Cortex of kidney (tissue), 1 donor: ENCODE measurements at places on chromosomes 13 and 19.

DNA sequence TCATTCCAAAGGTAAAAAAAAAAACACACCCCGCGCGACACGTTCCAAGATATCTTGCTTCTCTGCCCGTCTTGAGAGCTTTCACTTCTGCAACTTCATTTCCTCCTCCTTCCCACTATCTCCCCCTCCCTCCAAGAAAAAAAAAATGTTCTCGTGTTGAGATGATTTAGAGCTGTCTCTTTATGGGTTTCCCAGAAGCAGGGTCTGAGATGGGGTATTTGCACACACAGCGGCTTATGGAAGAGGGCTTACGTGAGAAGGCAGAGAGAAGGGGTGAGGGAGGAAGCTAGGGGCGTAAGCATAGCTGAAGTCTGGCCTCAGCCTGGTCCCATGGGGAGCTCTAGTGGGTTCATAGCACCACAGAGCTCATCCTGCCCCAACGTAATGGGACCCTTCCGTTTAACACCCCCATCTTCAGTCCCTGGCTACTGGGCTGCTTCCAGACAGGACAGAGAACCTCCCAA is 31.3 kb upstream of the USE1 start:
- no peak for DNase-seq

DNA sequence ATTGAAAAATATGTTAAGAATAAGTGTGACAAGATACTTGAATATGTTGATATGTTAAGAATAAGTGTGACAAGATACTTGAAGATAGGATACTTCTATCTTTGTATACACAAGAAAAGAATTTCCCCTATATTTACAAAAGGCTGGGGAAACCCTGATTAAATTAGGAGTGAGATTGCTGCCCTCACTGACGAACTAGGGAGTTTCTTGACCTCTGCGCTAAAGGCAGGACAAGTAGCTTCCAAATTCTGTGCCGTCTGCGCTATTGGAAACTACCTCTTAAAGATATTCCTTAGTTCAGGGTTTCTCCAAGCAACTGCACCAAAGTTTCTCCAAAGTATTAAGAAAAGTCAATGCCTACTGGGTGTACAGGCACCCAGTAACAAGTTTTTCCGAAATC is 730 bp downstream of the ZNF260 start:
- no peak for DNase-seq

DNA sequence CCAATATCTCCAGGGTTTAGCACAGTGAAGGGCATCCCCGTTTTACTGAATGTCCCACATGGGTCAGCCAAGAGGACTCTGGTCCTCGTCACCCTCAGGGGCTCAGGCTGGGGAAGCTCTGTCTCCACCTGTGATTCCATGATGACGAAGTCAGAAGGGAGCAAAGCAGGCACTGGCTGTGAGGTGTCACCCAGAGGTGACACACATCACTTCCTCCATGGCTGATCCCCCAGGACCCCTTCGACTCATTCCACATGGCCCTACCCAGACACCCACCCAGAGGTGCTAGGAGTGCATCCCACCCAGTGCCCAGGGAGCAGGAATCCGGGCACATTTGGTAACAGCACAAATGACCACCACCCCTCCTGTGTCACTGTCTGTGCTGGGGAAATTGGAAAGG is 145.2 kb upstream of the VSTM2B start:
- no peak for DNase-seq

DNA sequence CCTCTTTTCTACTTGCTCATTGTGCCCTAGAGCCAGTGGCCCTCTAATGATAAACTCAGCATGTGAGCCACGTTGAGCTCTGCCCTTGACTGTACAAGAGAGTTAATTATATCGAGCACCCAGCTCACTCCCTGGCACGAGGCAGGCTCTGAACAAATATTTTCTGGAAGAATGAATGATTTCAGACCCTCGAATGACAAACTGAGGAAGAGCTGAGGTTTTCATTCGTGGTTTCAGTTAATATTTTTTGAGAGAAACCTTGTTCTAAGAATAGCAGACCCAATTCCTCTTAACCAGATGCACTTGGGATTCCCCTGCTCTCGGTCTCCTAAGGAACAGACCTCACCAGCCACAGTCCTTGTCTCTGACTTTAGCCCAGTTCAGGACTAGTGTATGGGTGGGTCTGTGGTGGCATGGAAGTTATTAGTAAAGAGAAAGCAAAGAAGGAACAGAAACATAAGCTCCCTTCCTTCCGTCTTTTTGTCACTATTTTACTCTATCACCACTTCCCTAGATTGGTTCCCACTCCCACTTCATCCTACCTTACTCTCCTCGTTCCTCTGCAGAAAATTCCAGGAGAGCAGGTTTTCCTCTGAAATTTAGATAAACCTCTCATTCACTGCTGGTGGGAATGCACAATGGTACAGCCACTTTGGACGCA is 22.1 kb upstream of the WDFY2 start:
- no peak for DNase-seq

DNA sequence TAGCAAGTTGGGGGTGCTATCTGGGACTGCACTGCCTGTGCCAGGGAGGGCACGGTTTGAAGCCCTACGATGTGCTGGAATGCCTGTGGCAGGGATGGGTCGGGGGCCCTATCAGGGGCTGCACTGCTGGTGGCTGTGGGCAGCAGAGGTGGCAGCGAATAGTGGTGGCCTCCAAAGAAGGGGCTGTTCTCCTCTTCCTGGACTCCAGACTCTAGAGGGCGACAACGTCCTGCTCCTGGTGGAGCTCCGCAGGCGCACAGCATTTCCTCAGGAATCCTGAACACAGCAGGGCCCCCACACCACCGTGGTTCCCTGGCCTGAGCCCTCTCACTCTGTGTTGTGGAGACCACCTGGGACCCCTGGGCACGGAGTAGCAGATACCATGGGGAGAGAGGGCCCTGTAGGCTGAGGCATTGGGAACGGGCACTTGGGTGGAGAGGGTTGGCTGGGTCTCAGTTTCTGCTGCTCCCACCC is 145.6 kb downstream of the TNFRSF19 start:
- DNase-seq: no peak

DNA sequence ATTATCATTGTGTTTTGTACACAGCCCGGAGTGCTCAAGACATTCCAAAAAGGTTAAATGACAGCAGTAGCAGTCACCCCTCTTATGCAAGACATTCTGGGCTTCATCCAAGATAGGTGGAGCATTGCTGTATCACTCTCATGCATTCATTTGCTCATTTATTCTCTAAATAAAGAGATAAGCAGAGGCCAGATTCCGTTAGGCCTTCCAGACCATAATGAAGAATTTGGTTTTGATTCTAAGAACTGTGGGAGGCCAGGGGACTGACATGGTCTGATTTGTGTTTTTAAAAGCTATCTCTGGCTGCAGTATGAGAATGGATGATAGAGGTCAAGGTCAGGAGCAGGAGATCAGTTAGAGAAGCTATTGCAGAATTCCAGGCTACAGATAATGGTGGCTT is 145.8 kb downstream of the KCNRG start:
- DNase-seq: no peak

DNA sequence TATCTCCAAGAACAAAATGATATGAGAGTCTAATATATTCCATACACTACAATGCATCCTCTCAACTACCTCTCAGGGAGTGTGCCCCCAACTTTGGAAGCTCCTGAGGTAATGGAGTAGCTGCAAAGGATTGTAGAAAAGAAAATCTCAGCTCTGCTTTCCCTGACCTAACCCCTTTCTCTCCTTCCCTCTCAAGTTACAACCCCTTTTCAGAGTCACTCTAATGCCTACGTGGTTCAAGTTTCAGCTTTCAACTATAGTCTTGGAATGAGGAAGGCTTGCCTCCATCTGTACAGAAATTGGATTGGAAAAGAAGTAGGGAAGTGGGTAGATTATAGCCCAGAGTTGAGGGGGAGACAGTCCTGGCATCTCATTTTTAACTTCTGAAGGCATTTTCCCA is 256.0 kb downstream of the PCDH9 start:
- DNase-seq: no peak

DNA sequence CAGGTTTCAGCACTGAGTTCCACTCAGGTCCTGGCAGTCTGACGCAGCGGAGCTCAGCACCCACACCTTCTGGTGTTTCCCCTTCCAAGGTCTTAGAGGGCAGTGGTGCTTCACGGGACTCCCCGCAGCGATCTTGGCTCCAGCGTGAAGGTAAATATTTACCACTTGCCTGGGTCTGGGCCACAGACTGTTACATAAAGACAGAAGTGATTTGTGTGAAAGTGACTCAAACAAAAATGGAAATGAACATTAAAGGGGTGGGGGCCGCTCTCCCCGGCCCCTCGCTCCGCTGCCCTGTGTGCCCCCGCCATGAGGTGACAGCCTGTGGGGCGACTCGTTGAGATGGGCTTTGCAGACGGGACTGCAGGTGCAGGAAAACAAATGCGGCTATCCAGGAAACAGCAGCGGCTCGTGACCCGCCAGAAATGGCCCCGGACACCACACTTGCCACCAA is 55.0 kb downstream of the GGACT start:
- DNase-seq: no peak

DNA sequence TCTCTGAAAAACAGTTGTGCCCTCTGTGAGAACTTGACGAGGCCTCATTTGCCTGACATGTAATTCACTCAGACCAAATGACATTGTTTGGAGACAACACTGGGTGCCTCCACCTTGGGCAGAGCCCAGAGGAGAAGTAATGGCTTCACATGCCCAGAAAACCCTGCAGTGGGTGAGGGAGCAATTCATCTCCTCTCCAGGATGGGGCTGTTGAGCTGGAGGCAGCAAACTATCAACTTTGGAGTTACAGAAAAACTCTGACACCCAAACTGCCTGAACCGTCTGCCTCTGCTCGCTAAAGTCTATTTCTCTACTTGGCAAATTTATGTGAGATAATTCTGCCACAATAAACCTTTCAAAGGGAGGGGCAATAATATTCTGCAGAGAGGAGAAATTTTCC is 146.9 kb downstream of the DCLK1 start:
- no peak for DNase-seq

DNA sequence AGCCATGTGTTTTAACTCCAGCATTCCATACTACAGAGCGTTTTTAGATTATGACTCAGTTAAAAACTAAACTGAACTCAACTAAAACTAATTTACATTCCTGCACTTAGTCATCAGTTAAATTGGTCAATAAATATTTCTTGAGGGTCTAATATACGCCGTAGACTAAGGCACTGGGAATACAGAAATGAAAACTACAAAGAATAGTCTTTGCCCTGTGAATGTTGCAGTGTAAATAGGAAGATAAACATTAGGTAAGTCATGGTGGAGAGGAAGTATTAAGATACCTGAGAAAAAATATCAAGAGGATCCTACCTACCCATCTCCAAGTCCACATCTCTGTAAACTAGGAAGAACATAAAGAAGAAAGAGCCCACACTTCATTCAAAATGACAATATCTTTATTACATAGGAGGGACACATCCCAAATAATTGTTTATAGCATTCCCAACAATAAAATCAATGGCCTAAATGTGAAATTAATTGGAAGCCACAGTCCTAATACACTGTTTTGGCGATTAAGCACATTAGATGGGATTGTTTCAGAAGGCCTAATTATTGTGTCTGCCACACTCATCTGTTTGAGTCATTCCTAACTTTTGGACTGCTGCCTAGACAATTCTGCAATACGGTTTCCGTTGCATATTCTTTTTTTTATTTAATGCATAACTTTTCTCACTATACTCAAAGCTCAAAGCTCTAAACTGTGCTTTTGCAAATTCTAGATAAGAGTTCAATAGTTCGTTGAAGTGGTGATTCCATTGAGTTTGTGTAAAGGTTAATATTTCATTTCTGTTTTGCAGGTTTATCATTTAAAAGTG is 52.9 kb downstream of the MBNL2 start:
- DNase-seq: no peak

- DNase-seq: no peak
Measured at GRCh38 chr19:14102102-14102696, 11.6 kb upstream of the SAMD1 start.

GRCh38 chr19:55189403-55189835 is 9.3 kb upstream of the SYT5 start:
- DNase-seq: no peak

DNA sequence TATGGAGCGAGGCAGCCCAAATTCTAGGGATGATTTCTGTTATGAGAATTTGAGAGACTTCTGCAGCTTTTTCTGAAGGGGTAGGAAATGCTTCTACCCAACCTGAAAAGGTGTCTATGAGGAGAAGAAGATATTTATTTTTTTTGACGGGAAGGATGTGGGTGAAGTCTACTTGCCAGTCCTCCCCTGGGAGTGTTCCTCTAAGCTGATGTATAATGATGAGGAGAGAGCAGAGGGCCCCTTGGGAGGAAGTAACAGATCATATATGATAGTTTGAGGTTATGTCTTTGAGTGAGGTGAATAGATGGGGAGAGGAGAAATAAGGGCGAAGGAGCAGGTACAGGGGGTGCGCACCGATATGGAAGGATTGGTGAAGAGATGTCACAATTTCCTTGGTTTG is 910.6 kb upstream of the SLITRK5 start:
- DNase-seq: no peak

GRCh38 chr13:98433654-98434053 is 143.3 kb downstream of the STK24 start:
- no peak for DNase-seq

GRCh38 chr13:93004919-93005318 is 221.7 kb upstream of the GPC6 start:
- DNase-seq: no peak

GRCh38 chr19:741506-742131 is 9.3 kb upstream of the MISP start:
- DNase-seq: no peak

DNA sequence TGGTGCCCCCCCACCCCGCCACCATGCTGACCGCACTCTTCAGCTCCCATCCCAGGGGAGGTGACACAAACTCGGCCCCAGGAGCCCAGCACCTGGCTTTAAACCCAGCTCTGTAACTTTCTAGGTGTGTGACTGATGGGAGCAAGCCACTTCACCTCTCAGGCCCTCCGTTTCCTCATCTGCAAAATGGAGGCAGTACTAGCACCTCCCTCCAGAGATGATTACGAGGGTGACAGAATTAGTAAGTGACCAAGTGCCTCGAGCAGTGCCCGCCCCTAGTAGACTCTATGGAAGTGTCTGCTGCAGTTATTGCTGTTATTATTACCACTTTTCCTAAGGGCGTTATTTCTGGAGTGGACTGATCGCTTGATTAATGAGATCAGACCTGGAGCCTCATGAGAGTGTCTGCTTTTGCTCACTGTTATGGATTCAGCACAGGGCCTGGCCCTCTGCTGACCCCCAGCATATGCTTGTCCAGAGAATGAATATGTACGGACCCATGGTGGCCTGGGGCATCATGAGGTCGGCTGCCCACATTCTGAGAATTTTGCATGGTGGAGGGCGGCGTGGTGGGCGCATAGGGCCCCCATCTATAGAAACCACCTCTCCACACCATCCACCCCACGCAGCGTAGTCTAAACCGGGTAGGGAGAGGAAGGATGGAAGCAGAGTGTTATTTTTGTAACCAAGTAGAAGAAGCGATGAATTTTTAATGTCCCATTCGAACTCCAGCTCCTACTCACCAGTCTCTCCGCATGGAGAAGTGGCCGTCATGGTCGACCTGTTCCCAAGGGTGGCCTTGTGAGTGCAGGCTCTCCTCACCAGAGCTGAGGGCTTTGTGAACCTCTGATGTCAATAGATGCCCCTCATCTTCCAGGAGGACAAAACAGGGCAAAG is 48.2 kb downstream of the CAPN12 start:
- DNase-seq: no peak

- no peak for DNase-seq
Measured at GRCh38 chr13:85666356-85666755, 132.9 kb downstream of the SLITRK6 start.
